T-cell (primary cell): ENCODE measurements at places on chromosomes 11 and 22. TPM values are rescaled to one million over a fixed set of nuclear protein-coding genes. Genes with fewer than 3 reads are reported as not detected.

The TMPRSS13 gene
- 4.7 TPM for total RNA-seq

The ST14 gene
- 1.5 TPM for total RNA-seq

The APOA4 gene
- total RNA-seq = not detected

The HEPN1 gene
- total RNA-seq = not detected

The EXPH5 gene
- 3.7 TPM for total RNA-seq

The SCGB1A1 gene
- total RNA-seq = 1.8 TPM

The DLG2 gene
- total RNA-seq = 4.1 TPM

The MUC6 gene
- total RNA-seq = 0.30 TPM

The C11orf97 gene
- not detected for total RNA-seq

The OR51B5 gene
- not detected for total RNA-seq

The MPZL3 gene
- total RNA-seq = 25.2 TPM

The KRTAP5-2 gene
- total RNA-seq = not detected

The CSTPP1 gene
- 13.3 TPM for total RNA-seq

The GLYAT gene
- not detected for total RNA-seq

The APOL4 gene
- total RNA-seq = not detected
